NCI-H2171 (cell line): ENCODE measurements at places on chromosomes 16 and 17.
A peak's percentile ranks its signal among the peaks of the same experiment; 100 is the strongest.

DNA sequence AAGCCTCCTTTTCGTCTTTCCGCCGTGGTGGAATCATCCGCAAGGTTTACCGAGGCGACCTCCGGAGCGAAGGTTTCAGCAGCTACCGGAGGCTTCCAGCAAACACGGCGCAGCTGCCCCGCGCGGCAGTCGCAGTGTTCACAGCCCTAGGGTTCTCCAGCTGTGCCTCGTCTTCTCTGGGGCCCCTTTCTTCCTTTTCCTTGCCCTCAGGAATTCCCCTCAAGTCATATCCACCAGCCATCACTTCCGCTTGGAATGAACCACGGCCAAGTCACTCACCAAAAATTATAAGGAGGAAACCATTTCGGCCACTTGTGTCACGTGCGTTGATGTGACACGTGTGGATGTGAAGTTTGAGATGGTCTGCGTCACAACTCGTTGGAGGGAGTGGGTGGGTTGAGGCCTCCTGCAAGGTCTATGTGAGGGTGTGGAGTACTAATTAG lies 636 bp upstream of the ERN1 start:
- DNase-seq = no peak

DNA sequence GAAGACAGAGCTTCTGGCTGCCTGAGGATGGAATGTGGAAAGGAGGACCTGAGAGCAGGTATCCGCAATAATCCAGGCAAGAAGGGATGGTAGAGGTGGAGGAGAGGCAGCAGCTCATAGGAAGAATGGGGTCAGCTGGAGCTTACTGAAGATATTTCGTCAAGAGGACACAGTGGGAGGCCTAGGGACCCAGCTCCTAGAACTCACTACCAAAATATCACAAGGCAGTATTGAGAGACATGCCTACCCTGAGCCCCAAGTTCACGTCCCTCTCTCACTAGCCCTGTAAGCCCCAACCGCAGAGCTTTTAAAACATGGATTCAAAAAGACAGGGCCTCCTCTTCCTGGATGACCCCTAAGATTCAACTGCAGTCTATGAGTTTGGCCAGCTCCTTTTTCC lies 14.2 kb upstream of the CCL8 start:
- DNase-seq = no peak

- no peak for DNase-seq
Measured at GRCh38 chr17:45660474-45660873, 123.6 kb upstream of the CRHR1 start.

GRCh38 chr17:44677136-44677535 lies 12.4 kb downstream of the CCDC43 start:
- no peak for DNase-seq

DNA sequence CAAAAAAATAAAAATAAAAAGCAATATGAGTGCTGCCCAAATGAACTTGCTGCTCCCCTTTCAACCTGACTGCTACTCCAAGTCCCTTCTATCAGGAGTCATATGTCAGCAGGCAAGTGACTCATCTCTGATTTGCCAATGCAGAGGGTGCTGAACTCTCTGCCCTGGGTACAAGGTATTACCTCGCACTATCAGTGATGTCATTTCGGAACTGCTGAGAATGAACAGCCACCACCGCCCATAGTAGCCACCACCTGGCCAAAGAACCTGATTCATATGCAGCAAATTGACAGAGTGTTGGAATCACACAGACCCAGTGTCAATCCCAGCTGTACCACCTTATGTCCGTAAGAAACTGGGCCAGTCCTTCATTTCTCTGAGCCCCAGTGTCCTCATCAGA lies 31.2 kb downstream of the LYRM9 start:
- DNase-seq = no peak

GRCh38 chr16:78478267-78478861 lies 378.9 kb downstream of the WWOX start:
- no peak for DNase-seq

DNA sequence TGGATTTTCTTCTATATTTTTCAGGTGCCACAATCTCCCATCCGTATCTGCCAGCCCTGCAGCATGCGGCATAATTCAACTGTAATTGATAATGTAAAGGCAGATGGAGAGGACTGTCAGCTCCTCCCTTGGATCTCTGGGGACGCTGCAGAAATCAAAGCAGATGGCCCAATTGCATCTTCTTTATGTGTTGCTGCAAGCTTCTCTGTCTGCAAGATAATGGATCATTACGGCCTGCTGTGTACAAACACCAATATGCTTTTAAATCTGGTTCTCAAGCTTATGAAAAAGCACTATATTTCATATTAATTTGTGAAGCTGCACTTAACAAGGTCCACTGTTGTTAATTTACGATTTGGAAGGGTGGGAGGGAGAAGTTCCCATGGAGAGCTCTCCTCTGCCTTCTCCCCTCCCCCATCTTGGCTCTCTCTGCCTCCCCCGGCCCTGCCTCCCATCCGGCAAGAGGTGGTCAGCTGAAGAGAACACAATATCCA lies 607.5 kb downstream of the TOX3 start:
- DNase-seq = peak; percentile 94

DNA sequence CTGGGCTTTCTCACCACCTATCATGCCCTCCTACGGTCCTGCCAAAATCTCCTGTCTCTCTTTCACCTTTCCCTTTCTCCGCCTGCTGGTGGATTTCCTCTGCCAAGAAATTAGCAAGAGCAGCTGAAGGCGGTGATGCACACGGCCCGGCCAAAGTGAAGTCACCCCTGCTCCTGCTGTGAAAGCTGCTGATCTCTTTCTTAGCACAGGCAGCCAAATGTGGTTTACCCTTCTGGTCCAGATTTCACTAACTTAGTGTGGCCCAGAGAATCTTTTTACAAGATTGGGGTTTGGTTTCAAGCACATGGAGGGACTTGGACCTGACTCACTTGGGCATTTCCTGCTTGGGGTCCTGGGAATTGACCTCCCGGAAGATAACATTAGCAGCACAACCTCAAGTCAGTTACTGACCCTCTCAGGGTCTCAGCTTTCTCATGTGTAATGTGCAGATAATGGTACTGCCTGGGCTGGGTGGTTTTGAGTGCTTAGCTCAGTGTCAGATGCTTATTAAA lies 155.7 kb downstream of the SOCS1 start:
- peak; percentile 65 for DNase-seq

DNA sequence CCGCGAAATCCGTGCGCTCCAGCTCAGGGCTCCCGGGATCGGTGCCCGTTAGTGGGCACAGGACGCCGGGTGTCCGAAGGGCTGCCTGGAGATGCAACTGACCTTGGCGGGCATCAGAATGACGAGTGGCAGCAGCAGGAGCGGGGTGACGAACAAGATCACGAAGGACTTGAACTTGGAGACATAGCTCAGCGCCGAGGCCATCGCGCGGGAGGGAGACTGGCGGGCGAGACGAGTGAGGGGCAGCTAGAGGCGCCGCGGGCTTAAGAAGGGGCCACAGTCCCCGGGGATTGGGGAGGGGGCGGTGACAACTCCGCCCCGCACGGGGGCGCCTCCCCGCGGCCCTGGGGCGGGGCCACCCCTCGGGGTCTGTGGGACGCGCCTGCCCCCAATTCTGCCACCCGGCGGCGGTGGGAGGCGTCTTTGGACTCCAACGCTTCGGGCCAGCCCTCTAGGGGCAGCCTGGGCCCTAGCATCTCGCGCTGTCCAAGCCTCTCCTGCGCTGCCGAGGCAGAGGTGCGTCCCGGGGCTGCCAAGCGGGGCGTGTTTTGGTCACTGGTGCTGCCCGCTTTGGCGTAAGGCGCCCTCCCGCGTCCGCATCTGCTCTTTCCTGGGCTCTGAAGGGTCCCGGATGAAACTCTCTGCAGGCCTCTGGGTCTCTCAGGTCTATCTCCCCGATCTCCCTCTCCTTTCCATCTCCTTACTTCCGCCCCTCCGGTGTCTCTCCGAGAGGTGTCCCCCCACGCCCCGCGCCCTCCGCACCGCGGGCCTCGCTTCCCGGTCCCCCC lies at the start of gene SLC13A5:
SLC13A5 (minus strand) TSS at position 240 of the 788 bp plus-strand sequence; CDS start at position 204, 36 bp downstream.
- DNase-seq = no peak

GRCh38 chr16:2179107-2179501 lies 17.3 kb downstream of the CASKIN1 start:
- DNase-seq = no peak

DNA sequence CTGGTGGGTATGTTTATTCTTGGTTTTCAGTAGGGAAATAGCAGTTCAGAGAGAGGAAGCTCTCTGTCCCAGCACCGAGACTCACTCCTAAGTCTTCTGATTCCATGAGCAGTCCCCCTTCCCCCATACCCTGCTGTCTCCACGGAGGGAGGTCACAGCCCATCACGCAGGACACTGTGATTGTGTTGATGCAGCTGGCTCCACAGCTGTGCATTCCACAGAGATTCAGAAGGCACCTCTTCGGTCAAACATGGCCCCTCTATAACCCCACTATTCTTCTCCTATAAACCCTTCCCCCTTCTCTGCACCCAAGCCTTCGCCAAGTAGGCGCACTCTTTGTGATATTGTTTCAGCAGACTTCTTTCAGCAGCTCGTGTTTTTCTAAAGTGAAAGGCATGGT lies 104.3 kb upstream of the HLF start:
- no peak for DNase-seq

DNA sequence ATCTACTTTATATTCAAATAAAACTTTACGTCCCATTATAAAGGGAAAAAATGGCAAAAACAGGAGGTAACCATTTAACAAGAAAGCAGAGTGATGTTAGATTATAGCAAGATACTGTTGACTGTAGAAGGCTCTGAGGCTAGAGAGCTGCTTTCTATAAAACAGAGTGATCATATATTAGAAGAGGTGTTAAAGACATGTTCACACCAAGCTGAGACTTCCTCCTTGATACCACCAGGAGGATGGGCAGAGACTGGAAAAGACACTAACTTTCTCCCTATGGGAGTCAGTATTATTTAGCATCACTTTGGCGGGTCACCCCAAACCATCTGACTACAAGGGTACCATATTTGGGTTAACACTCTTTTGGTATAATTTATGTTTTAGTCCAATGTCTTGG lies 687 bp upstream of the CIITA start:
- no peak for DNase-seq

DNA sequence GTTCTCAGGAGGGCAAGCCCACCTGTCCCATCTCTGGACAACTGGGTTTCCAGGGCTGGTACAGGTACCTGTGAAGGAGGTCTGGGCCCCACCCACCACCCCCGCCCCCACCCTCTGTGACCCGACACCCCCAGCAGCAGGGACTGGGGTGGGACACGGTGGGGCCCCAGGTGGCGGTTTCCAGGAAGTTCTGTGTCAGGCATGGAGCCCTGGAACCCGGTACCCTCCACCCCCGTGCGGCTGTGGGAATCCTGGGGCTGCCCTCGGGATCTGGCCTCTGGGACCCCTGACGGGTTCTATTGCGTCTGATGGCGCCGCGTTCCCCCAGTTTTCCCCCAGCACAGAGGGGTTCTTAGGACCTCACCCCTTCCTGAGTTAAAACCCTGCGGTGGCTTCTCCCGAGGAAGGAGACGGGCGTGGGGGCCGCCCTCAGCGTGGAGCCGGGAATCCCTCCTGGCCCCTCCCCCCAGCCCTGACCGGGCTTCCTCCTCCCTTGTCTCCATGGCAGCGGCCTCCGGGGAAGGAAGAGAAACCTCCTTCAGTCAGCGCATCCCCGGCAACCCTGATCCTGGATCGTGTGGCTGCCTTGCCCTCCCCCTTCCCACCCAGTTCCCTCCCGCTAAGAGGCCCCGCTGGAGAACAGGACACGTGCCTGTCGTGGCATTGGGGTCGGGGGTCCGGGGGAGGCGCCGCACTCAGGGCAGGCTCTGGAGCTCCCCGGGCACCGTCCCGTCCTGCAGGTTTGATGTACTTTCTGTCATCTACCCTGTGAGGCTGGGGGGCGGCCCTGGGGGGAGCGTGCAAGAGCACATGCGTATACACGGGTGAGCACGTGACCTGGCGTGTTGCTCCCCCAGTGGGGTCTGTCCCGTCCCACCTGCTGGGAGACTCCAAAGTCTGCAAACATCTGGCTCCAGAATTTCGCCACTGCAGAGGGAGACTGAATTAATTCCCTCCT lies 30.3 kb downstream of the CACNA1H start:
- peak; percentile 91 for DNase-seq

- DNase-seq = no peak
Measured at GRCh38 chr17:27282054-27282551, 11.8 kb upstream of the WSB1 start.

- no peak for DNase-seq
Measured at GRCh38 chr16:86288716-86289294, 221.5 kb upstream of the FOXF1 start.

GRCh38 chr17:9181640-9182039 lies 160.3 kb downstream of the NTN1 start:
- no peak for DNase-seq

- no peak for DNase-seq
Measured at GRCh38 chr17:54951286-54951685, 17.2 kb downstream of the COX11 start.

DNA sequence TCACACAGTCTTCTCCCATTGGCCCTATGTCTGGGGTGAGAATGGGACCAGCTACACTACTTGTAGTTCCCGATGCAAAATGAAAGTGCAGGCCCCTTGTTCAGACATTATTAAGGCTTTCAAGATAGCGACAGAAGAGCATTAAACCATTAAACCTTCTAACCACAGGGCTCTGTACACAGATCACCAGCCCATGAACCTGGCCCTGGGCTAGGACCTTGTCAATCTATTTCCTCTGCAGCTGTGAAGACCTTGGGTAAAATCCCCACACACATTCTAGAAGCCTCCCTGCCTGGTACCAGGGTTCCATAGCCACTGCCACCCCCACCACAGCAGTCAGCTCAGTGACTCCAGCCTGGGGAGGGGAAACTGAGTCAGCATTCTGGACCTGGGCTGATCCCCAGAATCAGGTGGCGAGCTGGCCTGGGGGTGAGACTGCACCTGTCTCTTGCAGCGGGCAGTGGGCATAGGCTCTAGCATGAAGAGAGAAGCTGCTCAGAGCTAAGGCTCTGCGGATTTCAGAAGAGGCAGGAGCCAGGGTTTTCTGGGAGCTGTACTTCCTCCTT lies 119.7 kb upstream of the LHX1 start:
- DNase-seq = no peak

GRCh38 chr17:67041941-67042899 lies 2.1 kb upstream of the CACNG1 start:
- DNase-seq = peak; percentile 36

- no peak for DNase-seq
Measured at GRCh38 chr17:45376171-45377005, 56.3 kb downstream of the ARHGAP27 start.

DNA sequence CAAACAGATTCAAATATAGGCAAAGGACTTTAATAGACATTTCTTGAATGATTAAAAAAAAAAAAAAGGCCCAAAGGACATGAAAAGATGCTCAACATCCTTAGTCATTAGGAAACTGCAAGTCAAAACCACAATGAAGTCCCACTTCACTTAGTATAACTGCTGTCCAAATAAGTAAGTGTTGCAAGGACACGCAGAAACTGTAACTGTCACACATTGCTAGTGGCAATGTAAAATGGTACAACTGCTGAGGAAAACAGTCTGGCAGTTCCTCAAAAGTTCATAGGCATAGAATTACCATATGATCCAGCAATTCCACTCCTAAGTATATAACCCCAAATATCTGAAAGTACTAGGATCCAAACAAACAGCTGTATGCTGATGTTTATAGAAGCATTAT lies 112.7 kb downstream of the BRIP1 start:
- DNase-seq = no peak

DNA sequence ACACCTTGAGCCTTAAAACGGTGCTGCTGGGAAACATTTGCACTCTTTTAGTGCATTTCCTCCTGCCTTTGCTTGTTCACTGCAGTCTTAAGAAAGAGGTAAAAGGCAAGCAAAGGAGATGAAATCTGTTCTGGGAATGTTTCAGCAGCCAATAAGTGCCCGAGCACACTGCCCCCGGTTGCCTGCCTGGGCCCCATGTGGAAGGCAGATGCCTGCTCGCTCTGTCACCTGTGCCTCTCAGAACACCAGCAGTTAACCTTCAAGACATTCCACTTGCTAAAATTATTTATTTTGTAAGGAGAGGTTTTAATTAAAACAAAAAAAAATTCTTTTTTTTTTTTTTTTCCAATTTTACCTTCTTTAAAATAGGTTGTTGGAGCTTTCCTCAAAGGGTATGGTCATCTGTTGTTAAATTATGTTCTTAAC lies 4.4 kb downstream of the SOX9 start:
- DNase-seq = peak; percentile 68
